Articular chondrocyte of knee joint (primary cell): ENCODE measurements at places on chromosomes 1 and 21. TPM values are rescaled to one million over a fixed set of nuclear protein-coding genes. Genes with fewer than 3 reads are reported as not detected.

The TSNAX gene
- 45.7 and 56.7 TPM in 2 replicates for total RNA-seq

The ALDH4A1 gene
- total RNA-seq = 5.8 and 8.2 TPM in 2 replicates

The IL24 gene
- total RNA-seq = not detected in 2 replicates

The TNFAIP8L2 gene
- total RNA-seq = not detected in 2 replicates

The RNU1-3 gene
- under 0.01 TPM in 2 replicates for total RNA-seq
